GDM1 (cell line): ENCODE measurements at places on chromosomes 7 and 10.

DNA sequence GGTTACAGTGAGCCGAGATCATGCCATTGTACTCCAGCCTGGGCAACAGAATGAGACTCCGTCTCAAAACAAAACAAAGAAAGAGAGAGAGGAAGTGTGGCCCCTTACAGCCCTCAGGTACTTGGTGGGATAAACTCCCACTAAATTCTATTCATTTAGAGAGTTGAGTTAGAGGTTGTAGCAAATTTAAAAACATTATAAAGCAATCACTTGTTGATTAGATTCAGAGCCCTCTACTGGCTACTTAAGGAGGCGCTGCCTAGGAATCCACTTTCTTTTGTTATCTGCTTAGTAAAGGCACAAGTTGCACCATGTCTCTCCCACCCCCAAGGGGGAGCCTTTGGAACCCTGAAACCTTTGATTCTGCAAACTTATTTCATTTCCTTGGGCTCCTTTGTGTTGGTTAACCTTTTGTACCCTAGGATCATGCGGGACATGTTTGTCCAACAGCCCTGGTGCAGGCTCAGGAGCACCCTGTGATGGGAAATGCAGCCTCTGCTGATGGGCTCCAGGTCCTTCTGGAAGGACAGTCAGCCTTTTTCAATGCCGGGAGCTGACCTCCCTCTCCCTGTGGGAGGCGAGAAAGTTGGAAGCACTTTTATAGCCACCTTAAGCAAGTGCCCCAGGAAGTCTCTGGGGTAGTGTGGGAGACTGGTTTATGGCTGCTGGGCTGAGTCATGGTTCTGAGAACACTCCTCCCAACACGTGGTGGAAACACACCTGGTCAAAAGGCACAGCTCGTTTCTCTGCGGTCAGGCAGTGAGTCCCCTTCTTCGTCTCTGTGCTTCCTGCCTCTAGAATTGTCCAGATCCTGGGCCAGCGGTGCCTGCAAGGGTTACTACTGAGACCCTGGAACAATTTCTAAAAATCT lies 2.3 kb downstream of the HKDC1 start:
- DNase-seq, result peak; percentile 19

DNA sequence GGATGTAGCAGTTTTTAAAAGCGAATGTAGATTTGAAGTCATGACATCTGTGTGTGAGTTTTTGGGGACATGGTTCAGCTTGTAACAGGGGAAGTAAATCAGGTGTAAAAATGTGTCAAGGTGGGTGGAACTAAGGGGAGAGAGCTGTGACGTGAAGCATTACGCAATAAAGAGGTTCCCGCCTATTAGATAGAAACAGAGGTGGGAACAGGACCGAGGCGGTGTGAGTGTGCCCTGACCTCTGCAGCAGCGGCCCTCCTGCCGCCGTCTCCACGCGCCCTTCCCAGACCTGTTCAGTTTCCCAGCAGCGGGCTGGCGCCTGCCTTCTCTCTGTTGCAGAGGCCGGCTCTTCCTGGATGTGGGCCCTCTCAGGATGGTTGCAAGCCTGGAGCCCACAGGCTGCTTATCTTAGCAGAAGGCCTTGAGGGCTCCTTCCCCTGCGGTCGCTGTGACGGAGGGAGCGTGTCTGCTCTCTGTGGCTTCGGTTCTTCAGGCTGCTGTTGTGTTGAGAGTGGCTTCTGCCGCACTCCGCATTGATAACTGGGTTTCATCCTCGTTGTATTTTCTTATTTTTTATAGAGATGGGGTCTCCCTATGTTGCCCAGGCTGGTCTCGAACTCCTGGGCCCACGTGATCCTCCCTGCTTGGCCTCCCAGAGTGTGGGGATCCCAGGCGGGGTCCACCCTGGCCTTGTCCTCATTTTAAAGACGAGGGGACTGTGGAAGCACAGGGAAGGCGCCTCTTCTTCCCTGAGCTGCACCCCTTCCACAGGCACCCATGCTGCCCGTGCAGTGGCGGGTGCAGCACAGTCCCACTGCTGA lies 65.0 kb downstream of the DNAJB6 start:
- no peak for DNase-seq

- no peak for DNase-seq
These were observed 189.7 kb downstream of the GFRA1 start for GRCh38 chr10:116083226-116083762.

DNA sequence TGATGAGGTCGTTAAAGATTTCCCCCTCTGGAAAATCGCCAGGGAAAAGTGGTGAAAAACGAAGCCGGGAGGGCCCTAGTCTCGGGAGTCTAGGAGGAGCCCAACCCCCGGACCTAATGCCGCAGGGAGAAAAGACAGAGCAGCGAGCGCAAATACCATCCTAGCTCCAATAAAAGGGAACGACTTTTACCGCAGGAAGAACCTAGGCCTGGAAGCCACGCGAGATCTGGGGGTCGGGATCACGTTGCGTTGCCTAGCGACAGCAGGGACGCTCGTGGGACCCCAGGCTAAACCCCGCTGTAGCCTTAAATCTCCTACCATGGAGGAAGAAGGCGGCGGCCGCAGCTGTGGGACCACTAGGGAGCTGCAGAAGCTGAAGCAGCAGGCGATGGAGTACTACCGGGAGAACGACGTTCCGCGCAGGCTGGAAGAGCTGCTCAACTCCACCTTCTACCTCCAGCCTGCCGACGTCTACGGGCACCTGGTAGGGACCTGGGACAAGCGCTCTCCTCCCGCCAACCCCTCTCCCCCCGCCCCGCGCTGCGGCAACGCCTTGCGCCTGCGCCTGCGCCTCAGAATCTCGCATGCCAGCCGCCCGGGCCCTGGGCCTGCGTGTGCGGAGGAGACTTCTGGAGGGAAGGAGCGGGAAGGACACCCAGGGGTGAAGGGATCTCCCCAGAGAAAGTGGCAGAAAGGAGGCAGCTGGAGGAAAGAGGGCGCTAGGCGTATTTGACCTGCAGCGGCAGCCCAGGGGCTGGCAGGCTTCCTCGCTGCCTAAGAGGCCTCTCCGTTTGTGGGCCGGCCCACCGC lies at the start of gene ENO4:
Gene ENO4, plus strand, starts transcription at position 252 of the 810 bp plus-strand sequence. Its CDS starts 68 bp downstream, at position 320.
- DNase-seq, result no peak

- no peak for DNase-seq
These were observed 558.8 kb upstream of the GALNT17 start for GRCh38 chr7:70573071-70573661.

- no peak for DNase-seq
These were observed 735.9 kb downstream of the GATA3 start for GRCh38 chr10:8790390-8790789.
